Hippocampal formation (tissue), 2 donors: ENCODE measurements at places on chromosomes 12 and 14.

- no peak for DNase-seq
Observed at GRCh38 chr14:65412856-65413738, 567 bp downstream of the FUT8 start.

DNA sequence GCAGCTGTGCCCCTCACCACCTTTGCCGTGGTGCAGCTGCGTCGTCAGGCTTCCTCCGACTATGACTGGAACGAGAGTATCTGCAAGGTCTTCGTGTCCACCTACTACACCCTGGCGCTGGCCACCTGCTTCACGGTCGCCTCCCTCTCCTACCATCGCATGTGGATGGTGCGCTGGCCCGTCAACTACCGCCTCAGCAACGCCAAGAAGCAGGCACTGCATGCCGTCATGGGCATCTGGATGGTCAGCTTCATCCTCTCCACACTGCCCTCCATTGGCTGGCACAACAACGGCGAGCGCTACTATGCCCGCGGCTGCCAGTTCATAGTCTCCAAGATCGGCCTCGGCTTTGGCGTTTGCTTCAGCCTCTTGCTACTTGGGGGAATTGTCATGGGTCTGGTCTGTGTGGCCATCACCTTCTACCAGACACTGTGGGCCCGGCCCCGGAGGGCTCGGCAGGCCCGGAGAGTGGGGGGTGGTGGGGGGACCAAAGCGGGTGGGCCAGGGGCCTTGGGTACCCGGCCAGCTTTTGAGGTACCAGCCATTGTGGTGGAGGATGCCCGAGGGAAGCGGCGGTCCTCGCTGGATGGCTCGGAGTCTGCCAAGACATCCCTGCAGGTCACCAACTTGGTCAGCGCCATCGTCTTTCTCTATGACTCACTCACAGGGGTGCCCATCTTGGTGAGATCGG, 2.6 kb downstream of the GPR162 start:
- DNase-seq = no peak

DNA sequence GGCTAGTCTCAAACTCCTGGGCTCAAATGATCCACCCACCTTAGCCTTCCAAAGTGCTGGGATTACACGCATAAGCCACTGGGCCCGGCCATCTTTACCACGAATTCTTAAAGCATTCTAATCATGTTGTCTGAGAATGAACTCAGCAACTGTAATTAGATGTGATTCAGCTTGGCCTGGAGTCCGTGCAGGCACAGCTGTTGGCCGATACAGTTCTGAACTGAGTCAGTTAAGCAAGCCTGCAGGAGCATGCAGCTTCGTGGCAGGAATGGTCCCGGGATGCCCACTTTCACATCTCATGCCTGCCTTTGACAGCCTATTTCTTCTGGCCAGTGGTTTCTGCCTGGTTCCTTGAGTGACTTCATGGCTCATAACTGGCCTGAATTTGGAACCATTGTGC, 194.1 kb downstream of the ANO6 start:
- DNase-seq = no peak

DNA sequence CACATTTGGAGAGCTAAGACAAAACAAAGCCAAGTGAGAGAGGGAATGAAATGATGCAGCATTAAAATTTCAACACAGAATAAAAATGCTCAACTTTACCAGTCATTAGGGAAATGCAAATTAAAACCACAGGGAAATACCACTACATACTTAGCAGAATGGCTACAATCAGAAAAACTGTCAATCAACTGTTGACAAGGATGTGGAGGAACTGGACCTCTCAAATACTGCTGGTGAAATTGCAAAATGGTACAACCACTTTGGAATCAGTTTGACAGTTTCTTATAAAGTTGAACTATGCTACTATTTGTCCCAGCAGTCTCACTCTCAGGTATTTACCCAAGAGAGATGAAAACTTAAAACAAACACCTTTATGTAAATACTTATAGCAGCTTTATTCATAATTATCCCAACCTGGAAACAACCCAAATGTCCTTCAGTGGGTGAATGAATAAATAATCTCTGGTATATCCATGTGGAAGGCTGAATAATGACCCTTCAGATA, 43.8 kb upstream of the KTN1 start:
- no peak for DNase-seq

- peak; percentile 48 for DNase-seq
Observed at GRCh38 chr12:116559162-116559935, at the start of gene MAP1LC3B2. Gene MAP1LC3B2, plus strand, starts transcription at chr12:116559381. Its CDS starts 16,562 bp downstream, at chr12:116575943.
